Upper lobe of left lung (tissue), 6 donors: ENCODE measurements at places on chromosomes 2 and 18. TPM values are rescaled to one million over a fixed set of nuclear protein-coding genes. Genes with fewer than 3 reads are reported as not detected.

GRCh38 chr2:223607476-223607875 is 5.3 kb upstream of the SCG2 start:
- H3K4me3 ChIP-seq, result no peak overlapping the region
- DNase-seq, result no peak
- no peaks in the 10 kb centered on the region for H3K27me3 ChIP-seq
- no peaks in the 10 kb centered on the region for H3K4me1 ChIP-seq
- H3K27ac ChIP-seq, result no peak overlapping the region

- H3K27me3 ChIP-seq, result no peaks in the 10 kb centered on the region
- peak overlapping the region; percentile 92 for H3K4me3 ChIP-seq
- no peak for DNase-seq
- no peaks in the 10 kb centered on the region for H3K36me3 ChIP-seq
- peaks cover 17% of the 10 kb centered on the region for H3K4me1 ChIP-seq
Observed at GRCh38 chr2:112480530-112481049, 1.4 kb upstream of the TTL start.

DNA sequence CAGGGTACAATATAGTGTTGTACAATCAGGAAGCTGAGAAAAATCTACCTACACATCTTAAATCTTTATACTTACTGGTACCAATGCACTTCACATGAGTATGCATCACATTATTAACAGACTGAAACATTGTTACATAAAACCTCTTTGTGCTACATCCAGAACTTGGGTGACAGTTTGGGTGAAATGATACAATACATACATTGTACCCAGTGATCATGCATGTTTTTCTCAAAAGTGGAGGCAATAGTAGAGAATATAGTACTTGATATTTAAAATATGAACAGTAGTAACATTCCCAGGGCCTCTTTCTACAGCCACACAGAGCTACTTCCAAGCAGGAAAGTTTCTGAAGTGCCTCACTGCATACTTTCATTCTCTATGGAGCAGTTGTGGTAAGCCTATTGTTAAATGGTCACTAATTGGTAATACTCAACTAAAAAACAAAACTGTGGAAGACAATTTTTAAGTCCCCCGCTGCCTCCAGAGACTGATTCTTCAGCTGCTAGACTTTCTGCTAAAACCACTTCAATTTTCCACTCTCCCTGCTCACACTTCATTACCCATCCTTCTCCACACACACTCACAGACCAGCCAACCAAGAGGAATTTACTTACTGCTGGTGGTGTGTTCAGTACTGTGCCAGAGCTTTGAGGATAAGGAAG is 22.9 kb upstream of the GRB14 start:
- H3K27me3 ChIP-seq, result no peaks in the 10 kb centered on the region
- no peaks in the 10 kb centered on the region for H3K4me1 ChIP-seq

- H3K36me3 ChIP-seq, result no peaks in the 10 kb centered on the region
- peak overlapping the region; percentile 68 for H3K27ac ChIP-seq
- DNase-seq, result no peak
- H3K4me1 ChIP-seq, result peaks cover 4% of the 10 kb centered on the region
Observed at GRCh38 chr2:28463211-28463816, 32.5 kb upstream of the PLB1 start.

DNA sequence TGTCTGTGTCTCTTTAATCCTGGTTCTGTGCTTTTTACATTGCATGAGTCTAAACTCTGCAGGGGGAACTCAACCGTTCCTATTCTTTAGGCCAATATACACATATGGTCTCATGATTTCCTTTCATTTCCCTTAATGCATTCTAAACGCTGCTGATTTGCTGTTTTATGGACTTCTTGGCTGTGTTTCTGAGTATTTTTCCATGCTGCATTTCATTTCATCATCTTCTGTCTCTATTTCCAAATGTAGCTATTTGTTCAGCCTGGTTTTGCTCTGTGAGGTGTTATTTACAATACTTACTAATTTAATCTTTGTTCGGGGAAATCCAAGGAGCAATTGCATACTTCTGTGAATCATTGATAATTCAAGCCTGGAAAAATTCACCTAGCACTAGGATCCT is 897.2 kb downstream of the TSN start:
- no peak overlapping the region for H3K4me3 ChIP-seq
- H3K36me3 ChIP-seq, result no peaks in the 10 kb centered on the region
- H3K27me3 ChIP-seq, result no peaks in the 10 kb centered on the region
- no peak for DNase-seq
- no peaks in the 10 kb centered on the region for H3K4me1 ChIP-seq

DNA sequence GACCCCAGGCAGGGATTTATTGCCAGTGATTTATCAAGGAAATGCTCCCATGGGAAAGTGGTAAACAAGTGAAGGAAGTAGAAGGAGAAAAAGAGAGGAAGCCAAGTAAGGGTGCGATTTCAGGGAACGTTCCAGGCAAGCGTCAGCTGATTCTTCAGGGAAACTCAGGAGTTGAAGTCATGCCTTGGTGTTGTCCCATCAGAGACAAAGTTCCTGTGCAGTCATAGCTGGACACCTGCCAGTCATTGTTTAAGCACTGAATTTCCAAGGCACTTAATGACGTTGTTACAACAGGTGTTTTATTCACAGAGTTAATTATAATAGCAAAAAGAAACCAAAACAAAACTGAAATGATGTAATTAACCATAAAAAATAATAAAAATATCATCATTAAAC is 381.8 kb upstream of the CRIM1 start:
- H3K36me3 ChIP-seq, result no peaks in the 10 kb centered on the region
- H3K27me3 ChIP-seq, result no peaks in the 10 kb centered on the region
- H3K4me1 ChIP-seq, result no peaks in the 10 kb centered on the region
- no peak overlapping the region for H3K27ac ChIP-seq
- H3K4me3 ChIP-seq, result no peak overlapping the region

GRCh38 chr2:174856447-174856846 is 92.2 kb upstream of the CHRNA1 start:
- H3K4me3 ChIP-seq, result no peak overlapping the region
- no peaks in the 10 kb centered on the region for H3K27me3 ChIP-seq
- no peaks in the 10 kb centered on the region for H3K36me3 ChIP-seq
- H3K27ac ChIP-seq, result no peak overlapping the region

- H3K27me3 ChIP-seq, result peaks cover 1% of the 10 kb centered on the region
- peaks cover 16% of the 10 kb centered on the region for H3K4me1 ChIP-seq
- no peaks in the 10 kb centered on the region for H3K36me3 ChIP-seq
- H3K27ac ChIP-seq, result no peak overlapping the region
Observed at GRCh38 chr2:219521066-219521880, 7.0 kb downstream of the ASIC4 start.

DNA sequence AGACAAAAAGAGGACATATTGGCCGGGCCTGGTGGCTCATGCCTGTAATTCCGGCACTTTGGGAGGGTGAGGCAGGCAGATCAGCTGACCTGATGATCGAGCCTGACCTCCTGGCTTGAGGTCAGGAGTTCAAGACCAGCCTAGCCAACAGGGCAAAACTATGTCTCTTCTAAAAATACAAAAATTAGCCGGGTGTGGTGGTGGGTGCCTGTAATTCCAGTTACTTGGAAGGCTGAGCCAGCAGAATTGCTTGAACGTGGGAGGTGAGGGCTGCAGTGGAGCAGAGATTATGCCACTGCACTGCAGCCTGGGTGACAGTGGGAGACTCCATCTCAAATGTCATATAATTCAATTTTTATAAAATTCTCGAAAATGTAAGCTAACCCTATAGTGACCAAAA is 84.5 kb downstream of the SEMA4F start:
- DNase-seq, result no peak
- H3K4me1 ChIP-seq, result peaks cover 3% of the 10 kb centered on the region
- H3K27me3 ChIP-seq, result no peaks in the 10 kb centered on the region
- no peak overlapping the region for H3K27ac ChIP-seq
- H3K36me3 ChIP-seq, result no peaks in the 10 kb centered on the region

- no peaks in the 10 kb centered on the region for H3K4me1 ChIP-seq
- DNase-seq, result no peak
- no peak overlapping the region for H3K4me3 ChIP-seq
- no peaks in the 10 kb centered on the region for H3K27me3 ChIP-seq
- no peaks in the 10 kb centered on the region for H3K36me3 ChIP-seq
- H3K27ac ChIP-seq, result no peak overlapping the region
Observed at GRCh38 chr2:229118927-229119326, 152.2 kb downstream of the PID1 start.

- no peak for DNase-seq
- no peaks in the 10 kb centered on the region for H3K36me3 ChIP-seq
- H3K27ac ChIP-seq, result no peak overlapping the region
- H3K27me3 ChIP-seq, result no peaks in the 10 kb centered on the region
- H3K4me3 ChIP-seq, result no peak overlapping the region
Observed at GRCh38 chr18:40148960-40149359, 1806.1 kb upstream of the PIK3C3 start.

DNA sequence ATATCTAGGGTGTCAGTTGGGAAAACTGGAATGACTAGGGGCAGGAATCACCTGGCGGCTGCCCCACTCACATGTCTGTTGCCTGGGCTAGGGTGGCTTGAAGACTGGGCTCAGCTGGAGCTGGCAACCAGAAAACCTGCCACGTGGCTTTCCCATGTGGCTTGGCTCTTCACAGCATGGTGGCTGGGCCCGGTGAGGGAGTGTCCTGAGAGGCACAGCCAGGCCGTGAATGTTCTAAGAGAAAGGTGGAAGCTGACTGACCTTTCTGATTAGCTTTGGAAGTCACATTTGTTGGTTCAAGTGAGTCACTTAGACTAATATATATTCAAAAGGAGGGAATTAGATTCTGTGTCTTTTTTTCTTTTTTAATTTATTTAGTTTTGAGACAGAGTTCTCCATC is 22.7 kb downstream of the SP5 start:
- no peaks in the 10 kb centered on the region for H3K4me1 ChIP-seq
- no peaks in the 10 kb centered on the region for H3K27me3 ChIP-seq
- DNase-seq, result no peak
- H3K4me3 ChIP-seq, result no peak overlapping the region
- no peaks in the 10 kb centered on the region for H3K36me3 ChIP-seq

DNA sequence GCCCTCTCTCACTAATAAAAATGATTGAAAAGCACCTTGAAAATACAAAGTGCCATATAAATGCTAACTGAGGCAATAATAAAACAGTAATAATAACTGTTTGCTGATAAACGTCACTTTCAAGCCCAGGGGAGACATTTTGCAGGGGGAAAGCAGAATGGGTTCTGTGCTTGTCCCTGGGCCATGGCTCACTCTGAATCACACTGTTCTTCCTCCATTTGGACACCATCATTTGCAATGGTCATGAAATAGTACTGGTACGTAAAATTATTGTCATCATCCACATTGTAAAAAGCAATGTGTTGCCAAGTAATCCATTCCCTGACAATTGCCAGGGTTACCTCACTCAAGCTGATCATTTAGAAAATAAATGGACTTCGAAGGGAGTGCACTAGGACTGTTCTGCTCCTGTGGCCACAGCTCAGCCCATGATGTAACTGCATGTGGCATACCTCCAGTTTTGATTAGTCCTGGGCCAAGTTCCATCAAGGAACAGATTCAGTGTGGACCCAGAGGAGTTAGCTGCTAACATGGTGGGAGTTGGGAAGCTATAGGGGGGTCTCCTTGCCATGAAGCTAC is 508.8 kb upstream of the CELF4 start:
- H3K27ac ChIP-seq, result no peak overlapping the region
- no peak for DNase-seq
- no peaks in the 10 kb centered on the region for H3K36me3 ChIP-seq
- H3K4me3 ChIP-seq, result no peak overlapping the region
- H3K27me3 ChIP-seq, result no peaks in the 10 kb centered on the region
- no peaks in the 10 kb centered on the region for H3K4me1 ChIP-seq

DNA sequence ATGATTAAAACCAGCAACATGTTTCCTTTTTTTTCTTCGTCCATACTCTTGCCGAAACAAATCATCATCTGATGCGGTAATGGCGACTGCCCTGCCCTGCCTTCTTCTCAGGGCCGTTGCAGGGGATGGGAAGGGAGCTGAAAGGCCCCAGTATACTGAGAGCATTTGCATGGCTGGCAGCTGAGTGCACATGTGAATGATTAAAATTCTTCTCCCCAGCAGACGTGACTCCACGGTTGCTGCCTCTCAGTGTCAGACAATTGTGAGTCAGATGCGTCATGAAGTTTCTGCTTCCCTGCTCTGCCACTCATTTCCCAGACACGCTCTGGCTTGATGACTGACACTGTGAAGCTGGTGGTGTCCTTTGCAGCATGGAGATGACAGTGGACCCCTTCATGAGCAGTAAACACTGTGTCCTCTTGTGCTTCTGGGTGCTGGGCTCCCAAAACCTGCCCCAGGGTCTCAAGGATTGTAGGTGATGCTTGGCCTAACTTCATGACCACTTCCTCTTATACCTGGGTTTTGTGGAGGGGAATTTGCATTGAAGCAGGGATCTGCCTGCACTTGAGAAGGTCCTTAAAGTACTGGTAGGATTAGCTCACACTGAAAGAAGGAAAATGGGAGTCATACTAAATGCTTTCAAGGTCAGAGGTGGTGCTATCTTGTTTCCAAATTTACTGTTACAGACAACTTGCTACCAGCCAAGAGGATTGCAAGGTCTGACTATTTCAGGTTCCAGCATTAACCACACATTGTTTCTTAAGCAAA is 222.5 kb upstream of the COPS8 start:
- no peaks in the 10 kb centered on the region for H3K27me3 ChIP-seq
- DNase-seq, result no peak
- no peaks in the 10 kb centered on the region for H3K36me3 ChIP-seq
- H3K4me1 ChIP-seq, result no peaks in the 10 kb centered on the region
- H3K4me3 ChIP-seq, result no peak overlapping the region
- no peak overlapping the region for H3K27ac ChIP-seq

FNDC4 gene
- 2.4 TPM for total RNA-seq

CAPG gene
- total RNA-seq, result 194 TPM

ALPI gene
- total RNA-seq, result not detected

UPP2 gene
- total RNA-seq, result not detected
